Activated CD8-positive, alpha-beta memory T cell treated with anti-CD3 and anti-CD28 coated beads, Interleukin-2, amount 50 U/mL, for 48 hours (primary cell): ENCODE measurements at places on chromosomes 3 and 15.

- DNase-seq = no peak
Measured at GRCh38 chr3:196621611-196622010, 17.9 kb upstream of the NRROS start.

DNA sequence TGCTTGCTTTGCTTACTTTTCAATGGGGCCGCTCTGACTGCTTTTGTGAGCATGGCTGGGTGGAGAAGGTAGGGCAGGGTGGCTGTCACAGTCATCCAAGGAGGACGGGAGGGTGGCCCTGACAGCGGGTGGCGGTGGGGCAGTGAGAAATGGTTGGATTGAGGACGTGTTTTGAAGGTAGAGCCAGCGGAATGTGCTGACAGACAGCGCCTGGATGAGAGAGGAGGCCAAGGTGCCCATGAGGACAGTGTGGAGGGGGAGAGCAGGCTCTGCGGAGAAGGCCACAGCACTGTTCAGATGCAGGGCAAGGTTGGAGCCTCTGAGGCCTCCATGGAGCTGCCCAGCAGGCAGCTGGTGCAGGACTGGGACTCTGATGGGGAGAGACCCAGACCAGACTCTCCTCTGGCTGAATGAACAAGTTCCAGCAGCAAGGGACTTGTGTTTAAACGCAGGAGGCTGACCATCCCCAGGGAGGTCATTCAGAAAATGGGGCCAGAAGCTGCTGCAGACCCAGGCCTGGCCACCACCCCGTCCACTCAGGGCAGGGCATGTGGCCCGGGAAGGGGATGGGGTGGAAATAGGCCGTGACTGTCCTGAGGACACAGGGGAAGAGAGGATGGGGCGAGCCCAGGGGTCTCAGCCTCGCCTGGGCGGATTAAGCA is 120.3 kb upstream of the PRR20G start:
- peak; percentile 33 for DNase-seq

DNA sequence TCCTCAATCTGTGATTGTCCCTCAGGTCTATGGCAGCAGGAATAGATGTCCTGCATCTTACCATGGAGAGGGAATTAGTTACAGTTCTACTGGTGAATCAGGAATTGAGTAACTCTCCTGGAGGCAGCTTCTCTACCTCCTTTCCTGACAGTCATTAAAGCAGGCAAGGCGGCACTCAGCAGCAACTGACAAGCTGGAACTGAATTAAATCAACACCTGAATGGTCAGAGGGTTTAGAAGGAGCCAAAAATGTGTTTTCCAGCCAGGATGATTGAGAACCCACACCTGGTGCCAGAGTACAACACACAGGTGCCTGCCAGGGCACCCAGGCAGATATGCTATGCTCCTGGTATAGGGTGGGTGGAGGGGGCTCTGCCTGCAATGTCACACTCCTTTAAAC is 43.1 kb upstream of the TIPARP start:
- no peak for DNase-seq

- DNase-seq = no peak
Measured at GRCh38 chr3:123076496-123077418, 9.9 kb downstream of the PDIA5 start.

DNA sequence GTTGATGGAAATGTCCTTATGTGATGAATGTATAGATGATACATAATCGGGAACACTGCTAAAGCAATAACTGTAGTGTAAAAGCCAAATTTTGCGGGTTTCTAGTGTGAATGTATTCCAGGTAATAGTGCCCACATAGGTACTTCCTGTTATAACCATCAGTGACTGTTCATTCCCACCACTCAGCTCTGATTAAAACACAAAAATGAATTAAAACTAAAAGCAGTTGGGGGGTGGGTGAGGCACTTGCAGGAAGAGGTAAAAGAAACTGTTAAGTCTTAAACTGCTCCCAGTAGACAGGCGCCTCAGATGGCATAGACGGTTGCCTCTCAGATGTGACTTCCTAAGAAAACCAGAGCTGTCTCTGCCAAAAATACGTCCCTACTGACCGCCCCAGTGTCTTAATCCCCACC is 893 bp upstream of the MTHFS start:
- peak; percentile 56 for DNase-seq

DNA sequence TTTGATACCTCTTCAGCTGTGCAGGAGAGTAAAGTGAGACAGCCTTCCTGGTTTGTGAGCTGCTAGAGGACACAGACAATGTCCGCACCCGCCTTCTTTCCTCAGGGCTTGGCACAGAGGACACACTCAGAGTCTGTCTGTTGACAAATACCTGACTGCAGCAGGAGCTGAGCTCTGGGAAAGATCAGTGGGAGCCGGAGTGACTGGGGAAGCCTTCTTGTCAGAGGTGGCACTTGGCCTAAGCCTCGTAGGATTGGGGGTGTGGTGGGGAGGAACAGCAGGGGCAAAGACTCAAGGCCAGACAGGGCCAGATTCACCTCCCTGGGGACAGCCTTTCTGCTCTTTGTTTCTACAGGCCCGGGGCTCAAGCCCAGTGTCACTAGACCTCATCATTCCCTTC is 3.3 kb upstream of the IL17RC start:
- DNase-seq = no peak

GRCh38 chr3:23422517-23422851 is 219.4 kb downstream of the UBE2E2 start:
- no peak for DNase-seq

DNA sequence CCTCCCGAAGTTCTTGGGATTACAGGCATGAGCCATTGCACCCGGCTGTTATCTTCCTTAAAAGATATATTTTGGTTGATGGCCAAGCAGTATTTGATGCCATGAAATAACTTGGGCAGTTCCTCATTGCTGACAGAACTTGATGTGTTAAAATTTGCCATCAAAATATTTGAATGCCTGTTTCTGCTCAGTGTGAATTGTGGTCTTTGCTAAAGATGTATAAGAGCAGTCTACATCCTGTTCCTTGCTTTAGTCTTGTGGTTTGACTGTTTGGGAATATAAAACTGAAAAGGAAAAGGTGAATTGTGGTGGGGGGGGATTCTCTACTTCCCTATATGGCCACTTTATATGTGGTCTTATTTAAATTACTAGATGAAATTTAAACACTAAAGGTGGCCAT is 14.0 kb downstream of the TRIM71 start:
- no peak for DNase-seq

DNA sequence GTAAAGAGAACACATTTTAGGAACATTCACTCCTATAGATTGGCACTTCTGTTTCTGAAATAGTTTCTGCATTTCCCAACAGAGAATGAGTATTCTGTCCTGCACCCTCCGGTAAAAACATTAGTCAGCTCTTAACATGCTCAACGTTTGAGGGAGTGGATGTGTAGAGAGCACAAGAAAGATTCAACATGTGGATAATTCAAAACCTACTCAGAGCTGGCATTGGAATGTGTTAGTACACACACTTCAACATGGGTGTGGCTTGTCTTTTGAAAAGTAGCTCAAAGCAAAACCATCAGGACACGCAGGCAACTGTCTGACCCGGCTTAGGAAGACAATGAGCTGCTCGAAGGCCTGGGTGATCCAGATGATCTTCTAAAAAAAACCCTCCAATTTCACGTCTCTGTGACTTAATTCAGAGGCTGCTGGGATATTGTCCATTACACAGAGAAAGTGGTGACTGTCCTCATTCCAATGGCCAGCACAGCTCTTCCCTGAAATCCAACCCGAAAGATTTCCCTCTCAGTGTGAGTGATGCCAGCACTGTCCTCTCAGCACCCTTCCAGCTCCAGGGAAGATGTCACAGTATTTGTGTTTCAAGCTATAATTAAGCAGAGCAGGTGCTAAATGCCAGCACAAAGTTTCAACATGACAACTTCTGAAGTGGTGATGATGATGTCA is 18.1 kb downstream of the FBN1 start:
- no peak for DNase-seq

- no peak for DNase-seq
Measured at GRCh38 chr3:55267206-55267930, 219.7 kb downstream of the WNT5A start.

DNA sequence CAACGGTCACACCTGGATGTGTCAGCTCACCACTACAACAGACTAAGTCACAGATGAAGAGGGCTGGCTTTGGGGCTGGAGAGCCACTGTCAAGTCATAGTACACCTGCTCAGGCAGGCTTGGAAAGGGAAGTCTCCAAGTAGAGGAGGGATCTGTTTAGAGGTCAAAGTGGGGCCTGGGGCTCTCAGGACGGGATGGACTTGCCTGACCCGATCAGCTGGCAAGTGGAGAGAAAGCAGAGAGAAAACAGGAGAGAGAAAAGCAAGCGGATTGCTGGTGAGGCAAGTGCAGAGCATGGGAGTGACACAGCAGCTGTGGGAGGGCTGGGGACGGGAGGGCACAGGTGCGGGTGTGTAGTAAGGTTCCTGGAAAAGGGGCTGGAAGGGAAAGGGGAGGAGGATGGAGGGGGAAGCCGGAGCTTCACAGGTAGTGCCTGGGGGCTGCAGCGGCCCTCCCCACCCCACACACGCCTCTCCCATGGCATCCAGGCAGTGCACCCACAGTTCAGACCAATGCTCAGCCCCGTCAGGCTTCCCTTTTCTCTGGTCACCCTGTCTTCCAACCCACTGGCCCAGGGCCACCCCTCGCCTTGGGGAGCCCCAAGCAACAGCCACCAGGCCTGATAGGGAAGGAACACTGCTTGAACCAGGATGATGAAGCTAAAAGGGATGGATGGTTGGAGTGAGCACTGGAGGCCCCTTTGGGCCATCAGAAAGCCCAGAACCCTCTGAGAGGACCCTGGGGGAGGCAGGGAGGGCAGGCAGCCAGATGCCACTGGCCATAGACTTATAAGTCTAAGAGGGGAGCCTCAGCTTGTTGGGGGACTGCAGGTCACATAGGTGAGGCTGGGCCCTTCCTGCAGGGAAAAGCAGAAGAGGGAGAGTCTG is 8.5 kb downstream of the RPS17 start:
- peak; percentile 48 for DNase-seq

DNA sequence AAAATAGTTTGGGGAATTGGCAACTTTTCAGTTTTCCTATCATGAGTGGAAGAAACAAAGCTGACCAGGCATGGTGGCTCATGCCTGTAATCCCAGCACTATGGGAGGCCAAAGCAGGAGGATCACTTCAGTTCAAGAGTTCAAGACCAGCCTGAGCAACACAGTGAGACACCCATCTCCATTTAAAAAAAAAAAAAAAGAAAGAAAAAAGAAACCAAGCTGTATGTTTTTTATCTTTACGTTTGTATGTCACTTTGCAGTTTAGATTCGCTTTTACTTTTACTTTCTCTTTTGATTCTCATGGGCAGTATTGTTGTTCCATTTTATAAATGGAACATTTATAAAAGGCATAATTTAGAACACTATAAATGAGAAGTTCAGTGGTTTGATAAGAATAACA is 31.2 kb upstream of the TNIK start:
- no peak for DNase-seq

- no peak for DNase-seq
Measured at GRCh38 chr3:9119331-9119730, 130.1 kb downstream of the SRGAP3 start.

- no peak for DNase-seq
Measured at GRCh38 chr15:56052395-56053045, 59.1 kb upstream of the NEDD4 start.

DNA sequence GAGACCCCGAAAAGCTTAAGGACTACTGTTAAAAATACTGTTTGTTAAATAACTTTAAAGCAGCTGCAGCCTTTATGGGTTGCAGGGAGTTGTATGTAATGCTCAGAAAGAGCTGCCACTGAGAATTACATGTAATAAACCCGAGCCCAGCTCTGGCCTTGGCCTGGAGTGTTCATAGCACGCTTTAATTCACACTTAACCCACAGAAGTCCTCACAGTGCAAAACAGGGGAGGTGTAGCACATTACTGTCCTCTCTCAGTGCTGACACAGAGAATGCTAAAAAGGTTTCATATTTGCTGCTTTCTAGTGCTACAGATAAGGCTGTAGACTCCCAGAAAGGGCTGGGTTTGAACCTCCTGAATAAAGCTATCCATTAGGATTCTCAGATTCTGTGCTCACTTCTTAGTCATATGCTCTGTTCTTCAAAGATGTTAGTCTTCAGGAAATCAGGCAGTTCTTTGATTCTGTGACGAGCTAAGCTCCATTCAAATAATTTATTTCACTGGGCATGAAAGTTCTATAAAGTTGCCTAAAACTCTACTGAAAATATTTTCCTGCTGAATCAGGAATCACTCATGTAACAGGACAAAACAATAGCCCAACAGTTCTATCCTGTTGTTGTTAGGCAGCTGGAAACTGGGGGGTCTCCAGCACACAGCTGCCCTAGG is 108.0 kb downstream of the SENP2 start:
- DNase-seq = no peak

- DNase-seq = no peak
Measured at GRCh38 chr15:45439521-45440260, 61.3 kb upstream of the GATM start.

- no peak for DNase-seq
Measured at GRCh38 chr3:115760716-115761115, 137.4 kb downstream of the GAP43 start.

GRCh38 chr3:182261041-182261440 is 532.3 kb upstream of the ATP11B start:
- DNase-seq = no peak
